ENCODE measurements at places on chromosomes 1 and 21.

GRCh38 chr1:226082959-226083301, 20.4 kb downstream of the H3-3A start:
- DNase-seq, result no peak

GRCh38 chr1:31745096-31745945, 18.8 kb downstream of the ADGRB2 start:
- DNase-seq, result no peak

- DNase-seq, result no peak
These were observed 81.1 kb downstream of the LHX4 start for GRCh38 chr1:180311011-180311730.

DNA sequence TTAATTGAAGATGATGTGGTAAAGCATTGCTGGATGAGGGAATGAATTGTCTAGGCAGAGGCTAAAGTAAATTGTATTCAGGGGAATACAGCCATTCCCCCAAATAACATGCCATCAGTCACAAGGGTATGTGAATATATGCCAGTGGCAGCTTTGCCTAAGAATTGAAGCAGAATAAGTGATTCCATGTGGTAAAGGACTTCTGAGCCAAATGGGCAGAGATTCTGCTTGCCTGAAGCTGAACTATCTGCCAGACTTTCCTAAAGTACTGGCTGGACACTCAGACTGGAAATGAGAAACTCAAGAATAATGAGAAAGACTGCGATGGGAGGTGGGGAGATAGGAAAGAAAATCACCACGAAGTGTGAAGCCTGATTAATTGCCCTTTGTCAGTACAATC, 2.4 kb downstream of the LIX1L start:
- DNase-seq, result no peak

- DNase-seq, result no peak
These were observed 41.9 kb downstream of the RCSD1 start for GRCh38 chr1:167671727-167672511.

GRCh38 chr1:230509281-230509977, 83.3 kb upstream of the PGBD5 start:
- no peak for DNase-seq

- no peak for DNase-seq
These were observed 105.4 kb downstream of the UBE2U start for GRCh38 chr1:64308866-64309265.

DNA sequence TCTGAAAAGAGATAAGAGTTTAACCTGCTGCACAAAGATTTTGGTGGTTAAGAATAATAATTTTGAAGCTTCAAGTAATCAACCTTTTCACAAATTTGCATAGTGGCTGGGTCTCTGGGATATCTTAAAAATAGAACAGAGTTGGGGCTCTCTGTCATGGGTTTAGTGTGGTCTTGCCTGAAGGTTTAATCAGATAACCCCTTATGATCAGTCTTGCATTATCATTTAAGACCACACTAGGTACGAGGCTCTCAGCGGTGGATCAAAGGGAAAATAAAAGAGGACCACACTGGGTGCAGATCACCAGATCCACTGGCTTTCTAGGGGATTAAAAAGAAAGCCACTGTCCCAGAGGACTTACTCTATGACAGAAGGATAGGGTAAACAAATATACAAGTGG, 19.5 kb downstream of the LRRC8C start:
- DNase-seq, result no peak

DNA sequence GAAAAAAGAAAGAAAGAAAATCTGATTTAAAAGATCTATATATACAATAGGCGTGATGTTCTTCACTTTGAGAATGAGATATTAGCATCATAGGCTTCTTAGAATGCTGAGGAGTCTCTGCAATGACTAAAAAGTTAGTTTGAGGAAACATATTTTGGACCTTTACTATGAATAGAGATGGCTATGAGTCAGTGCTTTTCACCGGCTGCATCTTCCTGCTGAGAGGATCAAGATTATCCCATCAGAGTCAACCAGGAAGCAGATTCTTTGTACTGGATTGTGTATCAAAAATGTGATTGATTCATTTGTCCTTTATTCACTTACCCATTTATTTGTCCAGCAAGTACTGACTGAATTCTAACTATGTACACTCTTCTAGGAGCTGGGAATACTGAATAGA, 144.2 kb downstream of the KCNK2 start:
- no peak for DNase-seq

GRCh38 chr21:38984982-38985567, 179.3 kb downstream of the ETS2 start:
- no peak for DNase-seq

GRCh38 chr1:89941110-89941766, 53.7 kb upstream of the ZNF326 start:
- DNase-seq, result no peak
